ENCODE measurements at places on chromosomes 5 and 9.

- no peak for DNase-seq
Observed at GRCh38 chr5:160354666-160355065, 15.8 kb downstream of the C1QTNF2 start.

DNA sequence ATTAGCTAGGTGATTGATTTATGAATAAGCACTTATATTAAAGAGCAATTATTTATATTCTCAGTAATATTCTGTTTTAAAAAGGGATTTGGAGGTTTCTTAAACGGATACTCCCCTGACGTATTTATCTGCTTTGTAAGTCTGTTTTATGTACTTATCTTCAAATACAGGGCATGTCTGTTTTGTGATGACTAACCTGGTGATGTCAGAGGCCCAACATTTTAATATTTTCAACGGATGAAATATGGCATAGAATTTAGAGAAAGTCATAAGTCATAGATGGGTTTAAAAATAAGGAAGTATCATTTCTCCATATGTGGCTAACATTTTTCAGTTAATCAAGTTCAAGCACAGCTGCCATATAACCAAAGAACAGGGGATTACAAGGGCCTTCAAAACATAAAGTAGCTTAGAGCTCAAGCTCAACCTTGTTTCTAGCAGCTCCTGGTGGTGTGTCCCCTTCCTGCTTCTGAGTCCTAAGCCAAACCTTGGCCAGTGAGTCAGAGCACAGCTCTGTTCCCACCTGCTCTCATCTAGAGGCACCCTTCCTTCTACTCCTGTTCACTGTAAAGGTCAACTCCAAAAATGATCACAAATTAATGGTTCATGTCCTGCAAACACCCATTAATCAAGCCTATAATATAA, 131.4 kb downstream of the OXCT1 start:
- DNase-seq = no peak

GRCh38 chr5:174610968-174611367, 113.4 kb upstream of the MSX2 start:
- no peak for DNase-seq

DNA sequence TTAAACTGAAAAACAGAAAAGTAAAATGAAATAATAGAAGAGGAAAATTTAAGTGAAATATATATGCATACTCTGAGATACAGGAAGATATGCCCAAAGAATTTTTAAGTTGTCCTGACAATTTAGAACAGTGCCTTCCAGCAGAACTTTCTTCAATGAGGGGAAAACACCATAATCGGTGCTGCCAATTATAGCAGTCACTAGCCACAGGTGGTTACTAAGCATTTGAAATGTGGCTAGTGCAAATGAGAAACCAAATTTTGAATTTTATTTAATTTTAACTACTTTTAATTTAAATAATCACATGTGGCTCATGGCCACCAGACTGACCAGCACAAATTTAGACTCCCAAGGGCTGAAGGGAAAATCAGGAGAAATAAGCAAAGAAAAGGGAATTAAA, 410.6 kb downstream of the RAB3C start:
- DNase-seq = no peak

DNA sequence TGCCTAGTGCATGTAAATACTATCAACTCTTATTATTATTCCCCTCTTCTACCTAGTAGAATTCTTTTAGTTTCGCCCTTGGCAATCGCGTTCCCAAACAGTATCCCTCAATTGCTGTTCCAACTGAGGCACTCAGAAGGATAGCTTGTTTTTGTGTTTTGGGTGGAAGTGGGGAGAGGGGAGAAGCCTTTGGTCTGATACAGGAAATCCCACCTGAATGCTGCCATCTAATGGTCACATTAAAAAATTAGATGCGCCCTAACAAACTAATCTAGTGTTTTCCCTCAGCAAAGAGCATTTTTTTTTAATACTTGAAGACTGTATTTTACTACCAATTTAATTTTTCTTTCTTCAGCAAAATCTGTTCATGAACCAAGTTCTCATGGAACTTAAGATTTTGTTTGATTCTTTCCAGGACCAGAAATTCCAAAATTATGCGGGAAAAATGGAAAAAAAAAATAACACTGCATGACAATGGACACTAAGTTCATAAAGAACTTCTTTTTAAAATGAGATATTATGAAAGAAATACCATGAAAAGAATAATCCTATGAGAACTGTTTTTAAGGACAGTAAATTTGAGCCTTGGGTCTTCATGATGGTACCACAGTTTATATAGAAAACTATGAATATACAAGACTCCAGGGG, 22.2 kb upstream of the GLDC start:
- DNase-seq = no peak

- DNase-seq = no peak
Observed at GRCh38 chr5:65326922-65327321, 154.8 kb downstream of the ADAMTS6 start.

DNA sequence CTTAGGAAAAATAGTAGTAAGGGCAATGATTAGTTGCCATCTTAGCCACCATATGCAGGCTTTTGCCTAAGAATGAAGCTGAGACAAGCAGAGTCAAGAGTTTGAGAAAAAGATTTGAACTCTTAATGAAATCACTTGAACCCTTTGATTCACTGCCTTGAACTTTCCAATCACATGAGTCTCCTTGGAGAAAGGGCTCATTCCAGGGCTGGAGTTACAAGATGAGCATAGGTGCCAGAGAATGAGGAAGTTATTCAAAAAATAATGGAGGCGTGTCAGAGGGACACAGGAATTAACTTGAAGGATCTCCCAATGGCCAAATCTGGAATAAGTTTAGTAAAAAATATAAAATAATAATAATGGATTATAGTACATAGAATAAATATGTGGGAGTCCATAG, 35.3 kb downstream of the MAT2B start:
- no peak for DNase-seq

Data from T-helper 22 cell (primary cell).